ENCODE measurements at places on chromosomes 2 and 18.

- no peak for DNase-seq
Measured at GRCh38 chr2:145096582-145096981, 576.7 kb upstream of the ZEB2 start.

- no peak for DNase-seq
Measured at GRCh38 chr2:211329421-211329820, 773.0 kb downstream of the CPS1 start.

DNA sequence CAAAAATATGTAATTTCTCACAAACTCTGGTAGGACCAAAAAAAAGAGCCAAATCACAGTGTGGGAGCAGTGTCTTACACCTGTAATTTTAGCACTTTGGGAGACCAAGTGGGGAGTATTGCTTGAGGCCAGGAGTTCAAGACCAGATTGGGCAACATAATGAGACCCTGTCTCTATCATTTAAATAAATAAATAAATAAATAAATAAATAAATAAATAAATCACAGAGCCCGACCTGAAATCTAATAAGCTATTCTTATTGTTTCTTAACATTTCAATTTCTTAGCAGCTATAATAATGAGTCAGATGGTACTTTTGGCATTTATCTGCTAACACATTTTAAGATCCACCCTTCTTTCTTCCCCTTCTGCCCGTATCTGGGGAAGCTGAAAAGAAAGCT is 1229.6 kb downstream of the SUCLG1 start:
- DNase-seq = no peak

- DNase-seq = no peak
Measured at GRCh38 chr18:68083131-68083530, 566.6 kb upstream of the DSEL start.

- no peak for DNase-seq
Measured at GRCh38 chr2:108776475-108776874, 10.1 kb upstream of the CCDC138 start.

GRCh38 chr18:48125724-48126123 is 195.3 kb upstream of the SMAD2 start:
- no peak for DNase-seq

GRCh38 chr18:27967913-27968824 is 208.8 kb downstream of the CDH2 start:
- DNase-seq = no peak

GRCh38 chr18:70998490-70998889 is 709.6 kb downstream of the SOCS6 start:
- no peak for DNase-seq
